Right lung (tissue), 10 donors: ENCODE measurements at places on chromosomes 16 and 17. TPM values are rescaled to one million over a fixed set of nuclear protein-coding genes. Genes with fewer than 3 reads are reported as not detected.

DPEP3 gene
- polyA plus RNA-seq: not detected

ZNF750 gene
- 0.34 TPM for polyA plus RNA-seq

- no peak for DNase-seq
These were observed 806 bp downstream of the TBX21 start for GRCh38 chr17:47733674-47734410.

DNA sequence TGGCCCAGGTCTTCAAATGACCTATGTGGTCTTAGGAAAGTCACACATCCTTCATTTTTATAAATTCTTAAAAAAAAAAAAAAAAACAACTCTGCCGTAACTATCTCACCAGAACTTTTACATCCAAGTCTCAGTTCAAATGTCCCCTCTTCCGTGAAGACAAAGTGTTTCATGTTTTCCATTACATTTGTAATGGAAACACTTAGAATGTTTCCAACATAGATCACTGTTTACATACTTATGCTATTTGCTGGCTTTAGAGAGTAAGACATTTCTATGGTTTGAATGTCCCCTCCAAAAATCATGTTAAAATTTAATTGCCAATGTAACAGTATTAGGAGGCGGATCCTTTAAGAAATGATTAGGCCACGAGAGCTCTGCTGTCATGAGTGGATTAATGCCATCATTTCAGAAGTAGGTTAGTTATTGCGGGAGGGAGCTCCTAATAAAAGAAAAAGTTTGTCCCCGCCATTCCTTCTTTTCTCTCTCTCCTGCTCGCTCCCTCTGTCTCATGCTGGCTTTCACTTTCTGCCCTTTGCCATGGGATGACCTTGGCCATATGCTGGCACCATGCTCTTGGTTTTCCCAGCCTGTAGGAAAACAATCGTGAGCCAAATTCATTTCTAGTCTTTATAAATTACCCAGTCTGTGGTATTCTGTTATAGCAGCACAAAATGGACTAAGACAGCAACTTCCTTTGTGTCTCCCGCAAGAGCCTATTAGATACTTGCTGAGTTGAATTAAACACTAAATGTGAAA, 887.8 kb upstream of the SOX9 start:
- DNase-seq: no peak

- peak; percentile 77 for DNase-seq
These were observed 19.5 kb downstream of the CD7 start for GRCh38 chr17:82297714-82298537.

GRCh38 chr17:79617740-79618382, 7.0 kb upstream of the RBFOX3 start:
- no peak for DNase-seq

DNA sequence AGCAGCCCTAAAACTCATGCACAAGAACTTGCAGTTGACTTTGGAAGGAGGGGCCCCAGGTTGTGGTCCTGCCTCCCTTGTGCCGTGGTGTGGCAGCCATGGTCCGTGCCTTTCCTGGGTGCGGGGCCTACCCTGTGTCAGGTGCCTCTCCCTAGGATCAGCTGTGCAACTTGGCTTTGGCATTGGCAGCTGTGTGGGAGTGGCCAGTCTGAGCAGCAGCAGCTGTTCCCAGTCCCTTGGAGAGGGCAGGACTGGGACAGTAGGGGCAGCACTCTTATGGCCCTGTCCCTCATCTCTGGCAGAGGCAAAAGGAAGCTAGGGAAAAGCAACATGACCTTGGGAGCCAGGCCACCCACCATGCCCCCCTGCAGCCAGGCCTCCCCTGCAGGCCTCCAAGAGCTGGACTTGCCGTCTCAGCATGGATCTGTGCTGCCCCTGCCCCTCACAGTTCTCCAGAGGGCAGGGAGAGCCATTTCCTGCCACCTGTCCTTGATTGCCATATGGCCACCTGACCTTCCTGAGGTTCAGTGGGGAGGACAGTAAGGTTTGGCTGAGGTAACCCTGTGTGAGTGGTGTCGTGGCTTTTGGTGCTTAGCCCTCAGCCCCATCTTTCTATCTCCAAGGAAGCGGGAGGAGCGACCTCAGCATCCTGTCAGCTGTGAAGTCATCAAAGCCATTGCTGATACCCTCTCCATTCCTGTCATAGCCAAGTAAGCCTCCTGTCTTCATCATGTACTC, 15.5 kb upstream of the NFATC3 start:
- DNase-seq: no peak

GRCh38 chr16:31452631-31453106, 6.6 kb upstream of the ARMC5 start:
- no peak for DNase-seq

DNA sequence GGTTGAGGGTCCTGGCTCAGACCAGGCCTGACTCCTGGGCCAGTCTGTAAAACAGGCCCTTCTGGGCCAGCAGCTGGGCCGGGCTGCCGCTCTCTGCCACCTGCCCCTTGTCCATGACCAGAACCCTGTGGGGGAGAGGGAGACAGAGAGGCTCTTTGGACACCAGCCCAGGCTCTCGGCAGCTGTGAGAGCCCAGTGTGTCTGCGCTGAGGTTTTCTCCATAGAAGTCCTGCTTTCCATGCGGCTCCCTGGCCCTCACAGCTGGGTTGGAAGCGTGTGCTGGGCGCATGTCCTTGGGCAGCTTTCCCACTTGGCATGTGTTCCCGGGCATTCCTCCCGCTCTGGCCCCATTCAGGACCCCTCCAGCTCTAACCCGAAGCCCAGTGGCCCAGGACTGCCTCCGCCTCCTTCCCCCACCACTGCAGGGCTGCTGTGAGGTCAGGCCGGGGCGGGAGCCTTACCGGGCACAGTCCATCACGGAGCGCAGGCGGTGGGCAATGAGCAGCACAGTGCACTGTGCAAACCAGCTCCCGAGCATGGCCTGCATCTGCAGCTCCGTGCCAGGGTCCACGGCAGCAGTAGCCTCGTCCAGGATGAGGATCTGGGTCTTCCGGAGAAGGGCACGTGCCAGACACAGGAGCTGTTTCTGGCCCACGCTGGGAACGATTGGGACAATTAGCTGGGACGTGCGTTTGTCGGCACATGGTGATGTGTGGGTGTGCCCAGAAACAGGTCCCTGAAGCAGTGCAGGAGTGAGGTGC, 73.0 kb downstream of the ABCC6 start:
- peak; percentile 90 for DNase-seq

DNA sequence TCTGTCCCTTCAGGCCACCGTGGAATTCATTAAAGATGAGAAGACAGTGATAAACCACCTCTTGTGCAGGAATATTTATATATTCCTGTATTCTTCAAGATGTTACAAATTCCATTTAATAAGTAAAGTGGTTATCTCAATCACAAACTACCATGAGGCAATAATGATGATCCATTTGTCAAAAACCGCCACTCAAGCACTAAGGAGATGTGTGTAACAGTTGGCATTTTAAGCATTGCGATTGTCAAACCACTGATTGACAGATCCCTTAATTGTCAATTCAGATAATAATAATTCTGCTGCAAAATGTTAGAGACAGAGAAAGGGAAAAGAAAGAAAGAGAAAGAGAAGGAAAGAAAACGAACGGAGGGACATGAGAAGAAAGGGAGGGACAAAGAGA, 476.1 kb upstream of the RBFOX1 start:
- DNase-seq: no peak

- DNase-seq: peak; percentile 77
These were observed 217.8 kb upstream of the GSE1 start for GRCh38 chr16:85395207-85395912.

DNA sequence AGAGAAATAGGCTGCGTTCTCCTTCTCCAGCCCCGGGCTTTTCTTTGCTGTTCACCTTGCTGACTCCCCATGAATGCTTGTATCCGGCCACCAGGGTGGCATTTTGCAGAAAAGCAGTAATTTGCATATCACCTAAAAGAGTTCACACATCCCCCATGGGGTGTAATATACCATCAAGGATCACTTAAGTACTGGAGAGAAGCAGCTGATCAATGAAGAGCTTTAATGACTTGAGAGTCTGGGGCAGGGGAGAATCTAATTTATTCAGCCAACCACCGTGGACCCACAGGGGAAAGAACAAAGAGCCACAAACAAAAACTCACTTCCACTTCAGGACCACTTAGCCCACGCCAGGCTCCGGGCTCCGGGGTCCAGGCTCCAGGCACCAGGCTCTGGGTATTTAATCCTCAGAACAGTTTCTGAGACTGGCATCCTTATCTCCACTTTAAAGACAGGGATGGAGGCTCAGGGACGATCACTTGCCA, 33.9 kb upstream of the SEC14L1 start:
- no peak for DNase-seq

DNA sequence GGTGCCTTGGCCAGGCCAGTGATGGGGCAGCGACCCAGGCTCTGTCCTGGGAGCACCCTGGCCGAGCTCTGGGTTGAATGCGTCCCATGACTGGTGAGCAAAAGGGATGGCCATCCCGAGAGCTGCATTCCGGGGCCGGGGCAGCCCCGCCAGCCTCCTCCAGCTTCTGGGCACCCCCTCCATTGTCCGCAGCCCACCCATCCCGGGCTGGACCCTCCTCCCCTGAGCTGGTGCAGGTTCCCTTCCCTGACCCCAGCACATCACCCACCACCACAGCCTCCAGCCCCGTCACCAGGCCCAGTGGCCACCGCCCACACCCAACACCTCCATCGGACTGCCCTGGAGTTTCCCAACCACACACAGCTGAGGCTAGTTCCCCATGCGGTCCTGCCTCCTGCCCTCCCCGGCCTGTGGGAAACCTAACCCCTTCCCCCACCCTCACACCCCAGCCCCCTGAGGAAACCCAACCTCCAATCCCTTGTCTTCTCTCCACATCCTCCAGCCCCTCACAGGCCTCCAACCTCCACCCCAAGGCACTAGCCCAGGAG, 16.2 kb upstream of the PVALEF start:
- no peak for DNase-seq
